Nephron progenitor cell (in vitro differentiated cells): ENCODE measurements at places on chromosomes 4 and X.

- DNase-seq = no peak
Observed at GRCh38 chr4:80446664-80447063, 111.1 kb downstream of the CFAP299 start.

DNA sequence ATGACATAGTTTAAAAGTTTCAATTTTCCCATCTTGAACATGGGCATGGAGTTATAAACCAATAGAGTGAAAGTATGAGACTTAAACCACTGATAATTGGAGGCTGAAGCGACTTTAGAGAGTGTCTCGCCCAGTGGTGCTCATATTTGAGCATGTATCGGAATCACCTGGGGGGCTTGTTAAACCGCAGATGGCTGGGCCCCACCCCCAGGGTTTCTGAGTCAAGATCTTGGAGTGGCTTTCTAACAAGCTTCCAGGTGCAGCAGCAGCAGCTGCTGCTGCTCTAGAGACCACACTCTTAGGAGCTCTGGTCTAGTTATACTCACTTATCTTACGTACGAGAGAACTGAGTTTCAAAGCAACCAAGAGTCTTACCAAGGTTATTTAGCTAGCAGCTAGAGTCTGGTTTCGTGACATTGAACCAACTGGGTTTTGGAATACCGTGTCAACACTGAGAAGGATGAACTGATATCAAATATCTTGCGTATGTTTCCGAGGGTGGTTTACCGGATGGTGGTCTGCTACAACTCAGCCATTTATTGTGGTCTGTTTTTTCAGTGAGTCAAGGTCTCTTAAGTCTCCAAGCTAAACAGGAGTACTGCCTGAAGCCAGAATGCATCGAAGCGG lies 5.9 kb downstream of the PHEX start:
- DNase-seq = no peak

GRCh38 chr4:105189855-105190650 lies 43.4 kb downstream of the TET2 start:
- DNase-seq = no peak

DNA sequence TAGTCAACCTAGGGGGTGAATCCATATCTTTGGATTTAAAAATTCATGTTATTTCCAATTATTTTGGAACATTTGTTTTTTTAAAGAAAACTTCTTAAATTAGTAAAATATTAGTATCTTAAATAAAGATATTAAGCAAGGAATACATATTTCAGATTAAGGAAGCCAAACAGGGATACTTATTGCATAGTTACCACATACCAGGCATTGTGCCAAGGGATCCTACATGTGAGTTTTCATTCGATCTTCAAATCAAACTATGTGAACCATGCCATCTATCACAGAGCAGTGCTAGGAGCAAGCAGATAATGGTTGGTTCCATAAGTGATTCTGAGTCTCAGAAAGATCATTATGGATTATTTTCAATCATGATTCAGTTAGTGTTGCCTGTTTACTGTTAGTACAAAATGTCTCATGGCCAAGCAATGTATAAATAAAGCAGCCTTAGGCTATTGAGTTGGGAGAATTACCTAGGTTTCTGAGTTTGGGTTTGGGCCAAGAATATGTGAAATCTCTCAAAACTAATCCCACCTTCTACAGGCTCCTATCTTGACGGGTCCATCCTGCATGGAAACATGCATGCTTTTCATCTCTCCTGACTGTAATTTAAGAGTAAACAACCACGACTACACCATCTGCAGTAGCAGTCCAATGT lies 176.7 kb downstream of the NPFFR2 start:
- DNase-seq = no peak

GRCh38 chr4:186666252-186666651 lies 57.4 kb downstream of the FAT1 start:
- no peak for DNase-seq

GRCh38 chrX:136259543-136259942 lies 8.3 kb upstream of the MAP7D3 start:
- DNase-seq = no peak

DNA sequence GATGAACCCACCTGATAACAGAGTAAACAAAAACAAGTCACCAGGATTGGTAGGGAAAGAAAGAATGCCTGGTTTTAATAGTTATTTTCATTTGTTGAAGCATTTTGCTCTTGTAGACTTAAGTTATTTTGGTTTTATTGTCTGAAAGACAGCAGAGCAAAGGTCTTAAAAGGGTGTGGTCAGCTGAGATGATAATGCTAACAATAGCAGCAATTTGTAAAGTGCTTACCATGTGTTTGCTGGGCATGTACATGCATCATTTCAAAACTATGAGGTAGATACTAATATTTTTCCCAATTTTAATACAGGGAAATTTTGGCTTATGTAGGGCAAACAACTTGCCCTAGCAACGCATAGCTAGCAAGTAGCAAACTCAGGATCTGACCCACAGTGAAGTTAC lies 46.8 kb upstream of the SLC10A4 start:
- no peak for DNase-seq

- no peak for DNase-seq
Observed at GRCh38 chrX:54066841-54067240, 22.6 kb upstream of the PHF8 start.

- DNase-seq = peak; percentile 13
Observed at GRCh38 chrX:17944833-17945497, 83.9 kb upstream of the RAI2 start.

- no peak for DNase-seq
Observed at GRCh38 chr4:169241464-169241863, 29.3 kb downstream of the SH3RF1 start.

DNA sequence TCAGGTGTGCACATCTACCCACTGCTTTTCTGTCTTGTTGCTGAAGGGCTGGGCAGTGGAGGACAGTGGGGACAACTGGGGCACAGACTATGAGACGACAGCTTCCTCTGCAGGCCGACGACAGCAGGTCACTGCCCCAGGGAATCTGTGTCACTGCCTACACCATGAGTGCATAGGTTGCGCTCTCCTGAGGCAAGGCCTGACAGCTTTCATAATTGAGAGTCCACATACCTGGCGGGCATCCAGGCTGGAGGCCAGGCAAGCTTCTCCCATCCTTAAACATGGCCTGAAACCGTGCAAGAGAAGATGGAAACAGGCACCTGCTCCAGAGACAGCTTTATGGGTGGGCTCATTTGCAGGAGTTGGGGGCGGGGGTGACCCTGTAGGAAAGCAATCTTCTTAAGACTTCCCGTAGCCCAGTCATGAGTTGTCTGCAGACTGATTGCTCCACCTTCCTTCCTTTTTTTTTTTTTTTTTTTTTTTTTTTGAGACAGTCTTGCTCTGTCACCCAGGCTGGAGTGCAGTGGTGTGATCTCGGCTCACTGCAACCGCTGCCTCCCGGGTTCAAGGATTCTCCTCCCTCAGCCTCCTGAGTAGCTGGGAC lies 2.9 kb downstream of the ANOS1 start:
- no peak for DNase-seq
